Non-pigmented ciliary epithelial cell (primary cell): ENCODE measurements at places on chromosomes 16 and 17.
A peak's percentile ranks its signal among the peaks of the same experiment; 100 is the strongest.

GRCh38 chr16:73052576-73052975, 4.6 kb upstream of the ZFHX3 start:
- DNase-seq, result no peak

- DNase-seq, result no peak
Measured at GRCh38 chr16:56419740-56420548, 5.4 kb downstream of the AMFR start.

- DNase-seq, result no peak
Measured at GRCh38 chr17:14201021-14201987, 35.4 kb downstream of the CDRT15 start.

DNA sequence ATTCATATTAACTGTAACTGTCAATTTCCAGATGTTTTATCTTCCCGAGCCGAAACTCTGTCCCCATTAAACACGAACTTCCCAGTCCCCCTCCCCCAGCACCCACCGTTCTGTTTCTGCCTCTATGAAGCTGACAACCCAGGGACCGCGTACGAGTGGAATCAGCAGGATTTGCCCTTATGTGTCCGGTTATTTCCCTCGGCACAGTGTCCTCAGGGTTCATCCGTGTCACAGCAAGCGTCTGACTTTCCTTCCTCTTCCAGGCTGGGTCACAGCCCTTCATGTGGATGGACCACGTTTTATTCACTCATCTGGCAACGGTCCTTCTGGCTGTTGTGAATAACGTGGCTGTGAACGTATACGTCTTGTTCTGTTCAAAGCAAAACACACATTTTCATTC, 31.3 kb downstream of the METRNL start:
- no peak for DNase-seq

GRCh38 chr16:68802190-68802589, 41.1 kb upstream of the TANGO6 start:
- peak; percentile 78 for DNase-seq

DNA sequence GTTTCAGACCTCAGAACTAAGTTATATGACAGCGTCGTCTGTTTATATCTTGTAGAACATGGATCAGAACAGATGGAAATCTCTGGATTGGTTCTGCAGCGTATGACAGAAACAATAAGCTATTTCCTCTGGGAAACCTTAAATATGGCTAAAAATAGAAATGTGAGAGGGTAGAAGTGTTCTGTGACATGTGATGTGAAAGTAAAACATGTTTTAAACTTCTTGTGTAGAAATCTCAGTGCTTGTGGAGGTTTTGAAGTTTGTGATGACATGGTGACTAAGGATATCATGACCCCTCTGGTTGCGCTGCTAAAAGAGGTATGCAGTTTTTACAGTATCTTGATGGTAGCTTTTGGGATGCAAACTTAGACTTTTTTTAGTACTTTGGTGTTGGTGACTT, 2.8 kb downstream of the HEATR3 start:
- peak; percentile 28 for DNase-seq

GRCh38 chr17:1179818-1180742, at the start of gene ABR:
Gene ABR, minus strand, starts transcription at chr17:1179981. Its CDS starts 254 bp downstream, at chr17:1179727.
- no peak for DNase-seq

DNA sequence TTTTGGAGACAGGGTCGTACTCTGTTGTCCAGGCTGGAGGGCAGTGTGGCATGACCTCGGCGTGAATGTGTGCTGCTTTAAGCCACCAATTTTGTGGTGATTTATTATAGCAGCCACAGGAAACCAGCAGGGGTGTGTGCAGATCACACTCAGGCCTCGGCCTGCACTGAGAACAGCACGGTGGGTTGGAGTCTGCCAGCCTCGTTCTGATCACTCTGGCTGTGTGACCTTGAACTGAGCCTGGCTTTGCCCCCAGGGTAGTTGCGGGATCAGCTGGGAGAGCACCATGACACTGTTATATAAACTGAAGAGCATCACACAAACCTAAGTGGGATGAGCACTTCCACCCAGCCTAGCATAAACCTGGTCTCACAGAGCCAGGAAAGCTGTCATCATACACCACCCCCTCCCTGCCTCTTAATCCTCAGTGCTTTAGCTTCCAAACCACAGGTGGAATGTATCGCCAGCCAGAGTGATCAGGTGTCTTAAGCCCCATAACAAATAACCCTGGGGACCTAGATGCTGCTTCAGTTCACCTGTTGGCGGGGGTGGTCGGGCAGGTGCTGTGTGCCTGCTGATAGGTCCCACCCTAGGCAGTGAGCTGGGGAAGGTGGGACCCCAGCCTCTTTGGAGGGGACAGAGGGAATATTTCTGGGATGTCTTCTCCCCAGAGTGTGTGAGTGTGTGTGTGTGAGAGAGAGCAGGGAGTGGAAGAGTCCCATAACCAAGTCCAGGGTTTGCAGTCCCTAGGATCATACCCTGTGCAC, 28.6 kb upstream of the NDRG4 start:
- no peak for DNase-seq

DNA sequence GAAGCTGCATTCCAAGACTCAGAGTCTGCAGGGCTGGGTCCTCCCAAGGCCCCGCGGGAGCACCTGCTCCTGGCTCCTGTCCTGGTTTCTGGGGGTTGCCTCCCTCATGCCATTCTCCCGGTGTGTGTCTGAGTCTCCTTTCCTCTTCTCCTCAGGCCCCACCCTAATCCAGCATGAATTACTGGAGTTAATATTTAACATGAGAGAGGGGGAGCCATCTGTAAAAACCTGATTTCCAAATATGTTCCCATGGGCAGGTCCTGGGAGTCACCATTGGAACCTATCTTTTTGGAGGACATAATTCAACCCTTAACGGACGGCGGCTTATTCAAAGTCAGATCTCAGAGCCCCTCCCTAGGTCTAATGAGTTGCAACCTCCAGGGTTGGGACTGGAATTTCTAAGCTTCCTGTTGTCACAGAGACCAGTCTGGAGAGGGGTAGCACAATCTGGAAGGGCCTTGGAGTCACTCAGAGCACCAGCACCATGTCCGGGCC, 5.4 kb downstream of the C17orf99 start:
- DNase-seq, result no peak

DNA sequence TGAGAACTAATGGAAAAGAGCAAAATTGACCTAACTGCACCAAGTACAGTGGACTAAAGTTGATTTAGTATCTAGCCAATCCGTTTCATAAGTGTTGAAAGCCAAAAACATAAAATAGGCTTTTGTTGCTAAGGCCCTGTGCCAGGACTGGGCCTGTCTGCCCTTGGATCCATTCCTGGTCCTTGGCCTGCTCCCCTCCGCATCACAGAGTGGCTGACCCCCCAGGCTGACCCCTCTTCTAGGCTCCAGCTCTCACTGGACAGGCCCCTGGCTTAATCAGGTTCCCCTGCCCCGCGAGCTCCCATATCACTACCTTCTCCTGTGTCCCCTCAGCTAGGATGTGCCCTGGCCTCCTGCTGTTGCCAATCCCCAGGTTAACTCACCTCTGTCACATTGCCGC, 313.6 kb upstream of the MYOCD start:
- DNase-seq, result no peak

DNA sequence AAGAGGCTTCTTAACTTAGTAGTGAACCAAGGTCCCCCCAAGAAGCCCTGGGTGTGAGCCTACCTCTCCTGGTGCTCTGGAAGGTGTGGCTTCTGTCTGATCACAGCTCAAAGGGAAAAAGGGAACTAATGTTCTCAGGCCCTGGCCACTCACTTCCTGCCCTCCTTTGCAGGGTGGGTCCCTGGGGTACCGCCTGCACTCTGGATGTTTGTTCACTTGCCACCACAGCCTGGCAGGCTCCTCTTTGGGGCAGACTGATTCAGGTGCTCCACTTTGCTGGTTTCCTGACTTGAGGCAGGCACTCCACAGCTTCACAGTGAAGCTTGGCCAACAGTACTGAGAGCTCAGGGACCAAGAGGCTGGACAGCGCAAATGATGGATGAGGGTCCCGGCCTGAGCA, 5.9 kb upstream of the MYO15A start:
- DNase-seq, result no peak

GRCh38 chr17:65774787-65775186, 213.3 kb upstream of the AXIN2 start:
- no peak for DNase-seq

DNA sequence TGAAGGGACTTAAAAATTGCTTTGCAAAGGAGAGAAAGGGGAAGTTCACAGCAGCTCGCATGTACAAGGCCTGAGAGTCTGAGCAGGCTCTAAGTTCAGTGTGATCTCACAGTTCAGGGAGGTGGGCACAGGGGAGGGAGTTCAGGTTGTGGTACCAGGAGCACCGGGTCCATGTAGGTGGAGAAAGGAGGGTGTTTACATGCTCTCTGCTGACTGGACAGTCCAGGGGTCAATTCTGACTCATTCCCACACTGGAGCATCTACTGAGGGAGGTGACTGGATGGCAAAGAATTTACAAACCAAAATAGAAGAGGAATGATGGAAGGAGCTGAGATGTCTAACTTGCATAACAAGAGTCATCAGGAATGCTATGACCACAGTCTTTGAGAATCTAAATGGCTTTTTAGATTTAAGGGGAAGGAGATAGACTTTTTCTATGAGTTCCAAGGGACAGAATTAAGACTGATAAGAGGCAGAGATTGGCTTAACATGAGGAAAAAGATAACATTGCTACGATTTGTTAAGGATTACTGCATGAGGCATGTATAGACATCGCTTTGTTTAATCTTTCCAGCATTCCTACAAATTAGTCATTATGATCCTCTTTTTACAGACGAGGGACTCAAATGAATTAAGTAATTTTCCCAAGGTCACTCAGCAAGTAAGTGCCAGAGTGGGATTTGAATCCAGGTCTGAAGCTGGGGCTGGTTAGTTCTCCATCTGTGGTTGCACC, 29.9 kb downstream of the MIS12 start:
- DNase-seq, result peak; percentile 98

DNA sequence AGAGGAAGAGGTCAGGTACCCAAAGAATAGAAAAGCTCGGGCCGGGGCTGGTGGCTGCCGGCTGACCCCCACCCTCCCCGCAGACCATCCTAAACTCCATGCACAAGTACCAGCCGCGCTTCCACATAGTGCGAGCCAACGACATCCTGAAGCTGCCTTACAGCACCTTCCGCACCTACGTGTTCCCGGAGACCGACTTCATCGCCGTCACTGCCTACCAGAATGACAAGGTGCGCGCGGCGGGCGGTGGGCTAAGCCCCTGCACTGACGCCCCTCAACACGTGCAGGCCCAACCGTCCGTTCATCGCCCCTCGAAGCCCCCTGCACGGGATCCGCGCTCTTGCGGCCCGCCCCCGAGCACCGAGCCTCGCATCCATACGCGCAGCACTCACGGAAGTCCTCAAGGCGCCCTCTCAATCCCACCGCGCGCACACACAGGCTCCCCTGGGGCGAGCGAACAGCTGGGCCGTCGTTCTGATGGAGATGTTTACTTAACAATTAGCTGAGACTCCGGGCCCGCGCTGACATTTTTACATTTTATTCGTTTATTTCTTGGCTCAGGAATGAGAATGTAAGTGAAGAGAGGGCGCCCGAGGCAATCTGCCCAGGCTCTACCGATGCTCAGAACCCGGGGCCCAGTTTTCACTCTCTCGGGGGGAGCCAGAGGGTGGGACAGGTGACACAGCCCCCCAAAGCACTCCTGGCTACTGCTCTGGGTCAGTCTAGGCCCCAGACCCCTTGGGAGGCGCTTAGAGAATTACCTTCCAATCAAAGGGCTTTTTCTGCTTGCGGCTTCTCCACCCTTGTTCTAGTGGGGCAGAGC, 3.5 kb downstream of the TBX2 start:
- no peak for DNase-seq

GRCh38 chr17:16991349-16992009, 19.6 kb upstream of the TNFRSF13B start:
- DNase-seq, result no peak

DNA sequence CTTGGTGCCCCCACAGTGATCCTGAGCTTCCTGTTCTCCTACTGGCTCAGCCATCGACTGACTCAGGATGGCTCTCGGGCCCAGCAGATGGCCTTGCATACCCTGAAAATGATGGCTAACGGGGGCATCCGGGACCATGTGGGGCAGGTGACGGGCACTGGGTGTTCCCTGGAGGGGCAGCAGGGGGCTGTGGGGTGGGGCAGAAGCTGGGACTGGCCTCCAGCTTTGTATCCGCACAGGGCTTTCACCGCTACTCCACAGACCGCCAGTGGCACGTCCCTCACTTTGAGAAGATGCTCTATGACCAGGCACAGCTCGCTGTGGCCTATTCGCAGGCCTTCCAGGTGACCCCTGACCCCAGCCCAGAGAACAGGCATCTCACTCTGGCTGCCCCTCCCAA, 3.0 kb downstream of the SPATA20 start:
- no peak for DNase-seq

- DNase-seq, result no peak
Measured at GRCh38 chr17:76989519-76989918, 121.3 kb downstream of the MGAT5B start.

- DNase-seq, result no peak
Measured at GRCh38 chr16:4376126-4376892, 4.7 kb downstream of the VASN start.

- no peak for DNase-seq
Measured at GRCh38 chr16:86134802-86135461, 236.0 kb downstream of the IRF8 start.

GRCh38 chr17:37259030-37259735, 116.6 kb upstream of the C17orf78 start:
- peak; percentile 61 for DNase-seq

GRCh38 chr17:77164483-77165091, 23.8 kb downstream of the SEC14L1 start:
- DNase-seq, result no peak

- DNase-seq, result no peak
Measured at GRCh38 chr17:75854881-75855309, 240 bp downstream of the WBP2 start.

DNA sequence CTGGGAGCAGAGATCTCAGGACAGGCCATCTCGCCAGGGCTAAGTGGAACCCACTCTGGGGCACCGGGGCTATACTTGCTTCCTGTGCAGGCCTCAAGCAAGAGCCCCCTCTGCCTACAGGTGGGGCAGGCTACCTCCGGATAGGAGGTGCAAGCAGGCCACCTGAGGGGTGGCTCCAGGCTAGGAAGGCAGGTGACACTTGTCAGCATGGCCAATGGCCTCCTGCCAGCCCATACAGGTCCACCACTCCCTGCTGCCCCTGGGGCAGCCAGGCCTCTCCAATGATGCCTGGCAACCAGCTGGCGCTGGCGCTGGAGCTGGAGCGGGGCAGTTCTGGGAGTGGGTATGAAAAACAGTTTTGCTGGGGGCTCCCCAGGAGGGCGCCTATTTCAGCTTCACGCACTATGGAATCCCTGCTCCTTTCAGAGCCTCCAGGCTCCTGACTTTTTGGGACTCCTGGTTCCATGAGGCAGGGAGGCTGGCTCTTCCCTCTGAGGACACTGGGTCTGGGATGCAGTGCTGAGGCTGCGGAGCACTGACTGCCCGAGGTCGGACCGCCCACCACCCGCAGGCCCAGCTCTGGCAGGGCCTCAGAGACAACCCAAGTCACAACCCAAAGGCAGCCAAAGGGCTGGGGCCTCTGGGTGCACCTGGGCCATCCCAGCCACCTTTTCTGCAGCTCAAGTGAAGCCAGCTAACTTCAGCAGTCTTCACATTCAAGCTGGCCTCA, 8.4 kb upstream of the SREBF1 start:
- DNase-seq, result no peak

GRCh38 chr17:7956228-7956965, 24.4 kb downstream of the CNTROB start:
- no peak for DNase-seq
